Suppressor macrophage treated with lipopolysaccharide for 4 hours (primary cell): ENCODE measurements at places on chromosomes 1 and 21.

DNA sequence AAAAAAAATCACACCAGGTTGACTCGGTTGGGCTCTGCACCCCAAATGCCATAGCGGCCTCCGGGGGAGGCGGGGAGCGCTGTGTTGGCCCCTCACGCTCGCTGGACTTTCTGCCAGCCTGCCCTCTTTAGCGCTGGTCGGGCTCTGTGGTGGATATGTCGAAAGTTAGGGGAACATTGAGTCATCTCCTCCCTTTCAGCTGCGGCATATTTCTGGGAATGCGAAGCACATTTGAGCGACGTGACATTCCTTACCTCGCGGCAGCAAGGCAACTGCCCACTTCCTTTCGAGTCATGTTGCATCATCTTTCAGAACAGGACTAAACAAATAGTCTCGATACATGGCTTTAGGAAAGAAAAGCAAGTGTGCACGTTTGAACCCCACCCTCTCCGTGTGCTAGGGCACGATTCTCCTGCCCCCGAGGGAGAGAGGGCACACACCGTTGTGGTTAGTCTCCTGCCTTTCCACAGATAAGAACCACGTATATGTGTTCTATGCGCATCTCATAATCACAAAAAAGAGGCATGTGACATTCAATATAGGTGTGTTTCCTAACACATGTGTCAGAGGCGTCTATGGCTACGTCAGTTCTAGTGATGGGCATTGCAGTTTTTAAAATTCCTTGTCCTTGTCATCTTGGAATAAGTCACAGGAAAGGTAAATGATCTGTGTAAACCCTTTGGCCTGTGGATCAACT lies 105.9 kb upstream of the SLC45A1 start:
- DNase-seq, result peak; percentile 92

- no peak for DNase-seq
Measured at GRCh38 chr1:60255565-60255964, 182.0 kb upstream of the C1orf87 start.

DNA sequence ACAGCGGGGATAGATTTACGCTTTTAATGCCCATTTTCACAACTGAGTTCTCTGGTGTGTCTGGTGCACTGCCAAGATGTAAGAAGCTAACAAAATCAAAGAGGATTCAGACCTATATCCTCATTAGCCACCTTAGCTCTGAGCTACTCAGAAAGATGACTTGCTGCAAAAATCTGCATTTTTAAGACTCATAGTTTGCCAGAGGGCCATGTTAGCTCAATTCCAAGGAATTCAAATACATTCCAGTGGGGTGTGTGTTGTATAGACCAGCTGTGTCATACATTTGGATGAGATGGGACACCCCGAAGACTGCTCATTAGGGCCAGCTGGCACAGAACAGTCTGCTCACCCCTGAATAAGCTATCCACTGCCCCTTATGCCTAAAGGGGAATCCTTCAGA lies 8.9 kb downstream of the DENND2D start:
- DNase-seq, result no peak

DNA sequence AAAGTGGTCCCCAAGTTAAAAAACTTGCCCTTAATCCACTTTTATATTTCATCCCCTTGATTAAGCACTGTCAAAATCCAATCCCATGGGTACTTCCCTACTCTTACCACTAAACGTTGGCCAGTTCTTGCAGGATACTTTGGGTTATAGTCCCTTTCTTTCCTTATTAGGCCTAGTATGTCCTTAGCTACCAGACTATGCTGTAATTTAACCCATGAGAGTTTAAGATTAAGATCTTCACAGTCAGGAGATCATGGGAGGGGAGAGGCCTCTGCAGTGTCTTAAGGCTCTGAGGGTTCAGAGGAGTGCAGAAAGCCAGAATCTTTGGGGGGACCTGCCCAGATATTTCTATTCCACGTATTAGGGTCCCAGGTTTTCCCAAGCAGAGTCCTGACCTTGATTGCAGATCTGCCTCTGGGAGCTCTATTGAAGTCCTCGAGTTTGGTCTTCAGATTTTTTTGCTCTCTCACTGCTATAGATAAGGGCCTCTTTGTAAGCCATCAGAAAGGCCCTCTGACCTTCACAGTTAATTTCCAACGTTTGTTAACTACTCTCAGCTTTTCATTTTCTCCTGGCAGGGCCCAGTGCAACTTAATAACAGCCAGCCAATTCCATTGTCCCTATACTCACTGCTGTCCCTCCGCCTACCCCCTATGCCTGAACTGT lies 9.0 kb upstream of the CGN start:
- DNase-seq, result no peak

GRCh38 chr1:169138866-169139670 lies 32.6 kb downstream of the ATP1B1 start:
- no peak for DNase-seq

DNA sequence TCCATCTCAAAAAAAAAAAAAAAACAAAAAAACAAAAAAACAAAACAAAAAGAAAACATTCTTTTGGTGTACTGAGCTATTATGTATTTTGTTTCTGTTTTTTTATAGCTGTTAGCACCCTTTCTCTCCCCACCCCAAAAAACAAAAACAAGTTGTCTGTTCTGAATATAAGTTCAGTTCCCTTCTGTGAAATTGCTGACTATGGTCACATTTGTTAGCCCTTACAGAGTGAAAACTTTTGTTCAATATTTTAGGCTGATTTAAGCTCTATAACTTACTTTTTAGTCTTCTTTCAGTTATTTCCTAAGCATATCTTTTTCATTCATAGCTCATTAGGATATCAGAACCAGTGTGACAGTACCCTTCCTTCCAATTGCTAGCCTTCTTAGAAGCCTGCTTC lies 1056.6 kb upstream of the NCAM2 start:
- no peak for DNase-seq

DNA sequence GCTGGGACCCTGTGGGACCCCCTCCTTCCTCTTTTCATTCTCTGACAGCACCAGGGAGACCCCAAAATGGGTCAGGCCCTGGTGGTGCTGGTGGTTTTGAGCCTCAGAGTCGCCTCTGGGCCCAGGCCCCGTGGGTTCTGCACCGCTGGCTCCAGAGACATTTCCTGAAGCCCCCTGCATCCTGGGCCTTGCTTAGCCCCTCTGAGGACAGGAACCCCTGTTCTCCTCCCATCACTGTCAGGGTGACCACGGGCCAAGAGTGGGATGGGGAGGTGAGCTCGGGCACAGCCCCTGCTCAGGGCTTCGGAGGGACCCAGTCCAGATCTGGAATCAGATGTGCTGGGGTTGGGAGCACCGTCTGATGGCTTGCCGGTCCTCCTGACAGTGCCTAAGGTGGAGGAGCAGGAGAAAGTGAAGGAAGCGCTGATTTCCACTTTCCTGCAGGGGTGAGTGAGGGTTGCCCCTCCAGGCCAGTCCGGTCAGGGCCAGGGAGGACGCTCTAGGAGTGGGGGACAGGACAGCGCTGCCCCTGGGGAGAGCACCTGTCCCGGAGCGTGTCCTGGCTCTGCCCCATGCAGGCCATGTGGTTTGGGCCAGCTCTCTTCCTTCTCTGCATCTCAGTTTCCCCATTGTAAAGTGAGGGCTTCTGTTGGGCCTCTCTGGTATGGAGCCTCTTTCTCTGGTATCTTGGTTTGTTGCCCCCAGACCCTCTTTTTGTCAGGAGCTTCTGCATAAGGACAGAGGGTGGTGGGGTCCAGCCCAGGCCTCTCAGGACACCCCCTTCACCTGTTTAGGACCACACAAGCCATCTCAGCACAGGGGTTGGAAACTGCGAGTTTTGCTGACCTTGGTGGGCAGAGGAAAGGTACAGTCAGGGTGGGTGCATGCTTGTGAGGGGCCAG lies 71.0 kb downstream of the TRIM11 start:
- no peak for DNase-seq

- no peak for DNase-seq
Measured at GRCh38 chr1:214192825-214193643, 87.9 kb upstream of the SMYD2 start.
